ENCODE measurements at places on chromosomes 13 and 19. TPM values are rescaled to one million over a fixed set of nuclear protein-coding genes. Genes with fewer than 3 reads are reported as not detected.

The ZNF543 gene
- total RNA-seq, result 5.6 TPM

The CATSPERD gene
- total RNA-seq, result not detected

The PSG2 gene
- not detected for total RNA-seq

The SIGLEC12 gene
- total RNA-seq, result not detected

The F10 gene
- total RNA-seq, result not detected

The GIPC1 gene
- total RNA-seq, result 198 TPM

The SRRM5 gene
- 0.30 TPM for total RNA-seq

The ZNF790 gene
- 3.4 TPM for total RNA-seq

The DIAPH3 gene
- 8.9 TPM for total RNA-seq

The ZNF823 gene
- 0.87 TPM for total RNA-seq

The ZNF667 gene
- not detected for total RNA-seq

The CPB2 gene
- not detected for total RNA-seq

The ZNF561 gene
- 19.1 TPM for total RNA-seq

The MAMSTR gene
- not detected for total RNA-seq

The SSC5D gene
- total RNA-seq, result 0.53 TPM

The ATP8B3 gene
- total RNA-seq, result 1.5 TPM

The GAPDHS gene
- not detected for total RNA-seq

The ZNF835 gene
- total RNA-seq, result 0.98 TPM

The UQCR11 gene
- total RNA-seq, result 119 TPM

The SOHLH2 gene
- 28.4 TPM for total RNA-seq

The RNF17 gene
- total RNA-seq, result 0.37 TPM

The ZNF579 gene
- total RNA-seq, result 5.2 TPM

The ZNF486 gene
- 7.1 TPM for total RNA-seq

The ADGRE1 gene
- 4.9 TPM for total RNA-seq

The VSTM1 gene
- total RNA-seq, result 1.0 TPM

The SEMA6B gene
- total RNA-seq, result 27.4 TPM

The ZNF534 gene
- total RNA-seq, result not detected

The BEST2 gene
- total RNA-seq, result not detected

The FGF22 gene
- 0.91 TPM for total RNA-seq

The SPTBN4 gene
- 0.27 TPM for total RNA-seq

The LRRC4B gene
- total RNA-seq, result 7.4 TPM

The ZNF528 gene
- 15.6 TPM for total RNA-seq

The DENND1C gene
- not detected for total RNA-seq

The PTGER1 gene
- 0.45 TPM for total RNA-seq

The KLF12 gene
- total RNA-seq, result 5.7 TPM

The PLK5 gene
- total RNA-seq, result not detected

The B9D2 gene
- total RNA-seq, result 16.3 TPM

The ATP7B gene
- 1.6 TPM for total RNA-seq

Data from A375 (cell line).